Activated T-cell treated with anti-CD3 and anti-CD28 coated beads for 1 hour (primary cell): ENCODE measurements at places on chromosomes 12 and 14.

DNA sequence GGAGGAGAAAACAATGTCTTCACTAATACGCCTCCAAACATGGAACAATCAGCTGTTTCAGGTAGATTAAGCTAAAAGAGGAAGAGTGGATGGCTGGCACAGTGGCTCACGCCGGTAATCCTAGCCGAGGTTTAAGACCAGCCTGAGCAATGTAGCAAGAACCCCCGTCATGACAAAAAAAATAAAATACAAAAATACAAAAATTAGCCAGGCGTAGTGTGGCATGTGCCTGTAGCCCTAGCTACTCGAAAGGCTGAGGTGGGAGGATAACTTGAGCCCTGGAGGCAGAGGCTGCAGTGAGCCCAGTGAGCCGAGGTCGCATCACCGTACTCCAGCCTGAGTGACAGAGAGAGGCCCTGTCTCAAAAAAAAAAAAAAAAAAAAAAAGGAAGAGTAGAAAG lies 1.2 kb upstream of the MED13L start:
- DNase-seq, result no peak

GRCh38 chr12:115857160-115857920 lies 420.2 kb downstream of the MED13L start:
- no peak for DNase-seq

DNA sequence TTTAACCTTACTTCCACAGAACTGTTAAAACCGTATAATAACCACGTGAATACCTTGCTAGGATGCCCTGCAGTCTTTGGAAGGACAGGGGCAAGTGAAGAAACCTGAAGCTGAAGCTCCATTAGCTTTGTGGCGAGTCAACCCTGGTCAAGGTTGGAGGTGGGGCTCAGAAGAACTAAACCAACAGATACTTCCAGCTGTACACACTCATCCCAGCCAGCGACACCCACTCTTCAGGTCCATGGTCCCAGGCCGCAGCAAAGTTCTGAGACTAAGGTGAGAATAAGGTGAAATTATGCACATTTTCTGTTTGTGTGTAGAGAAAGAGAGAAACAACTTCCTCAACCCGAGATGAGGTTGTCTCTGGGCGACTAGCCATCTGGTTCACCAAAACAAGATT lies 77.6 kb downstream of the NTF3 start:
- no peak for DNase-seq

DNA sequence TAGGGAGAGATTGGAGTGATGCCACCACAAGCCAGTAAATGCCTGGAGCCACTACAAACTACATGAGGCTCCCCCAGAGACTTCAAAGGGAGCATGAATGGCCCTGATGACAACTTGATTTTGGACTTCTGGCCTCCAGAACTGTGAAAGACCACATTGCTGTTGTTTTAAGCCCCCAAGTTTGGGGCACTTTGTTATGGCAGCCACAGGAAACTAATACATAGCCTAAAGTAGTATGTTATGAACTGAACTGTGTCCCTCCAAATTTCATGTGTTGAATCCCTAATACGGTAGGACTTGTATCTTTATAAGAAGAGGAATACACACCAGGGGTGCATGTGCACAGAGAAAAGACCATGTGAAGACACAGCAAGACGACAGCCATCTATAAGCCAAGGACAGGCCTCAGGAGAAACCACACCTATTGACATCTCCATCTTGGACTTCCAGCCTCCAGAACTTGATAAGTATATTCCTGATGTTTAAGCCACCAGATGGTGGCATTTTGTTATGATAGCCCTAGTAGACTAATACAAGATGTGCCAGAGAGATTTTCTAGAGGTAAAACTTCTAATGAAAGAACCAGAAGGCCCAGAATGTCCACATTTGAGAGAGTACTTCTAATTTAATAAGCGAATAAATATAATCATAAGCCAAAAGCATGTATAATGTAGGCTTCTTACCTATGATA lies 127.1 kb upstream of the BMP4 start:
- DNase-seq, result no peak

DNA sequence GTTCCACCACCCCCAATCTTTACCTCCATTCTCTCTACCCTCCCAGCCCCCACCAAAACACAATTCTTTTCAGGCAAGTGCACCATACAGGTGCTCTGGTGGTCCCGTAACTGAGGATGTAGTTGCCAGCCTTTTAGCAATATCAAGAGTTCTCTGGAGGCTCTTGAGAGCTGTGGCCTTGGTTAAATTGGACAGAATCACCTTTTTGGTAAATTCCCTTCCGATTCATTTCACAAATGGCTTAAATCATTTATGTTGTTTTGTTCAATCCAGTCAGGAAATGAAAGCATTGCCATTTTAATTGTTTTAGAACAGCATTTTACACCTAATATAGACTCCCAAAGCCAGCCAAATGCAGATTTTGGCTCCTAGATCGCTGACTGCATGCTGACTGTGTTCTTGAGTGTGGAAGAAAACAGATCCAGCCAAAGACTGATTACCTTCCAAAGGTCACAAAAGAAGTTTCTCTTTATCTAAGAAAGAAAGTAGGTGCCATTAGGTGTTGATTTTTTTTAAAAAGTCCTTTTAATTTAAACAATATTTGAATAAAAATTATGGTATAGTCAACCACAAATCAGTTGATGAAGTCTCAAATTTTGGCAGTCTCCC lies 25.6 kb downstream of the CRADD start:
- DNase-seq, result no peak

- DNase-seq, result no peak
Observed at GRCh38 chr12:58629376-58629775, 290.9 kb downstream of the LRIG3 start.

DNA sequence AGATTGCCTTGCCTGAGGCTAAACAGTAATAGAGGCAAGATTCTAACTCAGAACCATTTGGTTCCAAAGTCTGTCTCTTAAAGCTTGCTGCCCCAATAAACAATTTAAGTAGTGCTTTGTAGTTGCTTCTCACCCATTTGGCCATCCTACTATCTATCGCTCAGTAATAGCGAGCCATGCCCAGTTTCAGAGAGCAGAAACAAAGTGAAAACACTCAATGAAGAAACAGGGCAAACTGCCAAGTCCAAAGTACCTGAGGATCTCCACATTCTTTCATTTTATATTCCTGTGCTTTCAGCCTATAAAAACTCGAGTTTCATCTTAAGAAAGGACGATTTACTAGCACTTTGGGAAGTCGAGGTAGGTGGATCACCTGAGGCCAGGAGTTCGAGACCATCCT lies 103.3 kb upstream of the BBS10 start:
- DNase-seq, result no peak

DNA sequence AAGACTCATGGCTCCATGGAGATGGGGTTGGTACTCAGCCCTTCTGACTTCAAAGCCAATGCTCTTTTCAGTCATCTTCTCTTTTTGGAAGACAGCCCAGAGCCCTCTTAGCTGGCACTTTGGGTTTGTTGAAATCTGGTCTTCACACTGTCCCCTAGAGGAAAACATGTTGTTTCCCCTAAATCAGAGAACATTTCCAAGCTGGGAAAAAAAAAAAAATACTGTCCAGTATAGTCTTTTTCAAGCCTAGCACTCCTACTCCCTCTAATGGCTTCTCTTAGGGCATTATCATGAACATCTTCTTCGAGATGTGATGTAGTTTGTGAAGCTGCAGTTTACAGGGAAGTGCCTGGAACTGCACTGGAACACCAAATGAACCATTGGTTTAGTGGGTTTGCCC lies 3.0 kb upstream of the ZC3H14 start:
- DNase-seq, result no peak

DNA sequence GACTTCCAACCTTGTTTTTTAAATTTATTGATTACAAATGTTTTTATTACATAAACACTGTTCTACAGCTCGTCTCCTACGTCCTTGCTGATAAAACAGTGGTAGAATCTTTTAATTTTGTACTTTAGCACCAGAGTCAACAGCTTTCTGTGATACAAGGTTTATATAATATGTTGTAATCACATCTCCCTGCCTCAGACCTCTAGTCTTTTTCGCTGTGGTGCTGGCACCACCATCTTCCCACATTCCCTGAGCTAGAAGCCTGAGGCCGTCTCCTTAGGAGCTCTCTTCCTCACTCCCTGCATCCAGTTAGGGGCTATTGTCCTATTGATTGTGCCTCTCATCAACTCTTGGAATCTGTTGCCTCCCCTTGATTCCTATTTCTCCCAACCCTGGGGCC lies 17.1 kb downstream of the MTHFD1 start:
- DNase-seq, result no peak

- DNase-seq, result no peak
Observed at GRCh38 chr14:101926085-101926484, 38.3 kb upstream of the DYNC1H1 start.

- no peak for DNase-seq
Observed at GRCh38 chr12:10851243-10851858, 2.1 kb upstream of the PRR4 start.
